ENCODE measurements at places on chromosomes 13 and 19. TPM values are rescaled to one million over a fixed set of nuclear protein-coding genes. Genes with fewer than 3 reads are reported as not detected.
A peak's percentile ranks its signal among the peaks of the same experiment; 100 is the strongest.

The TFDP1 gene
- polyA plus RNA-seq = 79.7 TPM

The GDF15 gene
- 25.0 TPM for polyA plus RNA-seq

The F10 gene
- 21.5 TPM for polyA plus RNA-seq

The UBE2L5 gene
- 0.81 TPM for polyA plus RNA-seq

The FFAR1 gene
- not detected for polyA plus RNA-seq

The FFAR2 gene
- polyA plus RNA-seq = not detected

The C13orf42 gene
- not detected for polyA plus RNA-seq

GRCh38 chr19:6210091-6210490 lies 69.7 kb downstream of the MLLT1 start:
- DNase-seq = no peak

GRCh38 chr19:5445561-5446055 lies 9.6 kb upstream of the ZNRF4 start:
- DNase-seq = no peak

- DNase-seq = no peak
Observed at GRCh38 chr19:19662344-19662743, 1.1 kb downstream of the ATP13A1 start.

DNA sequence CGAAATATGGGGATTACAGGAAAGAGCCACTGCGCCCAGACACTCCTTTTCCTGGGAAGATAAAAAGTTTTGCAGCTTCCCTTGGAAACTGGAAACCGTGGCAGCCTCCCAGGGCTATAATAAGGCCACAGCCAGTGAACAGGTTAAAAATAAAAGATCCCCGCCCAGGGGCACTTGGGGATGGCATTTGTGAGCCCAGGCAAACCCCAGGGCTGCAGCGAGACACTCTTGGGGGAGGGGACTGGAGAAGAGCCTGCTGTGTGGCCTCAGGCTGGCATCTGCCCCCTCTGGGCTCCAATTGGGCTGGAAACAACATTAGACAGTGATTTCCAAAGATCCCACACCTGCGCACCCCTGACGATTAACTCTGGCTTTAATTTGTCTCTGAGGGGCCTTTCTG lies 11.2 kb downstream of the FEM1A start:
- no peak for DNase-seq

- no peak for DNase-seq
Observed at GRCh38 chr19:38183251-38183897, 40.6 kb downstream of the DPF1 start.

DNA sequence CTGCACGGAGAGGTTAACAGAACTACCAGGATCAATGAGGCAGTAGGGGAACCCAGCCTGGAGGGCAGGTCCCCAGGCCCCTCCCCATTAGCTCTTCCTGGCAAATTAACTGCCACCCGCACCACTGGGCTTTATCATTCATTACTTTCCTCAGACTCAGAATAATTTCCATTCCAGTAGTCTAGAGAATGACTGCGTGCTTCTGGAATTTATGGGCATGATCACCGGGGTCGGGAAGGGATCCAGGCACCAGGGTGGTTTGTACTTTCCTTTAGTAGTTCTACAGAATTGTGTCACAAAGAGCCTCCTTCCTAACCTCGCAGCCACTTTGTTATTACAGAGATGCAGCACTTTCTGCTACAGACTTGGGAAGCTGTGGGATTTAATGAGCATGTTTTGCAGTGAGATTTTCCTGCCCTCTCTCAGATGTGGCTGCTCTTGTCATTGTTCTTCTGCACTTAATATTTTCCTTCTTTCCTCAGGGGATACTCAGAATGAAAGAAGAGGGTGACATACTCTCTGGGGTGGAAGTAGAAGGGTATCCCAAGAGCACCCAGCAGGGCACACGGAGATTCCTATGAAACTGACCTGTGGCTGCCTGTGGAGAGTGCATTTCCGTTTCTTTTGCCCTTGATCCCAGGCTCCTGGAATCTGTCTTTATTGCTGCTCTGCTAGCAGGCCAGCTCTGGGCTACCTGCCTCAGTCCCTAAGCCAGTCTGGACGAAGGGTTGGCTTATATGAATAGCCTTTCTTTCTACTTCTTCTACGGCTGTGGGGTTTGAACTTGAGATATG lies 285.0 kb upstream of the SLC10A2 start:
- DNase-seq = no peak

DNA sequence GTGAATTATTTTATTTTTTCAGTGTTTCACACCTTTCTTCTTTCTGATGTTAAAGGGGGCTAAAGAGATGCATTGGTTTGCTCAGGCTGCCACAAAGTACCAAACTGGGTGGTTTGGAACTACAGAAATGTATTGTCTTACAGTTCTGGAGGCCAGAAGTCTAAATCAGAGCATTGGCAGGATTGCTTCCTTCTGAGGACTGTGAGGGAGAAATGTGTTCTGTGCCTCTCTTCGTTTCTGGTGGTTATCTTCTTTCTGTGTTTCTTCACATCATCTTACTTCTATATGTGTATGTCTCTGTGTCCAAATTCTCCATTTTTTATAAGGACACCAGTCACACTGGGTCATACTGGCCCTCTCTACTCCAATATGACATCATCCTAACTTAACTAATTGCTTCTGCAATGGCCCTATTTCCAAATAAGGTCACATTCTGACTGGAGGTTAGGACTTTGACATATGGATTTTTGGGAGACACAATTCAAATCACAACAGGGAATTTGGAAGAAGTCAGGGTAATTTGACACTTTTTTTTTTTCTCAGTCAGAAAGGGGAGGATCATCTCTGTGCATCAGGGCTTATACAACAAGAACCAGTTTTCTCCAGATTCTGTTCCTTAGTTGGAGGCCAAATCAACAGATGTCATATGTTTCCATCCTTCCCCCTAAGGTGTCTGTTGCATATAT lies 188.2 kb downstream of the KCNRG start:
- DNase-seq = no peak

- DNase-seq = peak; percentile 23
Observed at GRCh38 chr13:82833923-82834322, 1048.4 kb downstream of the SLITRK1 start.

GRCh38 chr19:33690378-33691029 lies 68.8 kb downstream of the CHST8 start:
- no peak for DNase-seq

DNA sequence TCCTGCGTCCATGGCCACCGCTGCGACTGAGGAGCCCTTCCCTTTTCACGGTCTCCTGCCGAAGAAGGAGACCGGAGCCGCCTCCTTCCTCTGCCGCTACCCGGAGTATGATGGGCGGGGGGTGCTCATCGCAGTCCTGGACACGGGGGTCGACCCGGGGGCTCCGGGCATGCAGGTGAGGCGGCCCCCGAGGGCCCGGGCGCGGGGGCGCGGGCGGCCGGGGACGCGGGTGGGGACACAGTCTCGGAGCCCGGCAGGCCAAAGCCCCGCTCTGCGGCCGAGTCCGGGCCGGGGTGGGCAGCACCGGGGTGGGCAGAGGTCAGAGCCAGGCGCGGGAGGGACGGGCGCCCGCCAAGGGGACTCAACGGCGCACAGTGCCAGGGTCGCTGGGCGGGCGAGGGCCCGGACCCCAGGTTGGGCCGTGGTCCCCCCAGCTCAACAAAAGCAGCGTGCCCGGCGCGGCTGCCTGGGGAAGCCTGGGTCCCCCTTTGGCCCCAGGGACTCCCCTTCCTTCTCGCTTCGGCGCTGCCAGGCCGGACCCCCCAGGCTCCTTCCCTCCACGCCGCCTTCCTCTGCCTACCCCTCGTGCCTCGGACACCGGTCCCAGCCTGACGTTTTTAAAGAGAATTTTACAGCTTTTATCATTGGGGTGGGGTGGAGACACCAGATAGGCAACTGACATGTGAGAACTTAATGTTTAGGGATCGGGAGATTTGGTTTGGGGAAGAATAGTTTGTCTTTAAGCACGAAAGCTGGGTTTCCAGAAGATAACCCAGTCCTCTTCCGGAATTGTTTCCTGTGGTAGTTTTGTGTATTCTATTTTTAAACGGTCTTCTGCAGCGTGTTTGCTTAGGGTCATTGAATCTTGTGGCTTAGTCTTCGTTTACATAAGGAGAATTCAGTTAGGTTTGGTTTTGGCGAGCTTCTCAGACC lies 509 bp downstream of the TPP2 start:
- no peak for DNase-seq

- DNase-seq = peak; percentile 48
Observed at GRCh38 chr19:47713046-47714021, at the start of gene EHD2. EHD2 (plus strand) TSS chr19:47713422; CDS start chr19:47716613, 3,191 bp downstream.

DNA sequence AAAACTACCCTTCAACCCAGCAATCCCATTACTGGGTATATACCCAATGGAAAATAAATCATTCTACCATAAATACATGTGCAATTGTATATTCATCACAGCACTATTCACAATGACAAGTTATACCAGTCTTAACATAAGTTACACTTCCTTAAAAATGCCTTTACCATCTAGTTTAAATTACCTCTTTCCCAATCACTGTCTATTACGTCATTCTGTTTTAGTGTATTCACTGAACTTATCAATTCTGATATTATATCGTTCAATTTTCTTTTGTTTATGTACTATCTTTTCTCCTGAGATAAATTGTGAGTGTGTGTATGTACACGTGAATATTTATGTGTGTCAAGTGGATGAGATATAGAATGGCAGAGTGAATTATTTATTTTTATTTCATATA lies 1416.8 kb downstream of the OLFM4 start:
- DNase-seq = no peak

GRCh38 chr13:80374444-80374843 lies 33.5 kb upstream of the SPRY2 start:
- DNase-seq = no peak

DNA sequence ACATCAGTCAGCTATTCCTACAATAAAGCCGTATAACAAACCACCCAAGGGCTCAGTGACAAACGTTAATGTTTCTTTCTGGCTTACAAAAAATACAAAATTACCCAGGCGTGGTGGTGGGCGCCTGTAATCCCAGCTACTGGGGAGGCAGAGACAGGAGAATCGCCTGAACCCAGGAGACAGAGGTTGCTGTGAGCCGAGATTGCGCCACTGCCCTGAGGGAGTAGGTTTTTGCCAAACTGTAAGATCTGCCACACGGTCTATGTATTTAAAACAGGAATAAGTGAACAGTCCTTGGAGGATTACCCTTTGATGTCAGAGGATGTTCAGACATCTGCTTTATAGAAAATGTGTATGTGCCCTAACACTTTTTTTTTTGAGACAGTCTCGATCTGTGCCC lies 105.8 kb downstream of the DPF1 start:
- no peak for DNase-seq

GRCh38 chr13:57748096-57748495 lies 116.6 kb downstream of the PCDH17 start:
- DNase-seq = no peak

- peak; percentile 38 for DNase-seq
Observed at GRCh38 chr13:30422054-30422839, at the start of gene UBE2L5. UBE2L5 (plus strand) TSS chr13:30422493; CDS start chr13:30427991, 5,498 bp downstream.

GRCh38 chr19:23817519-23817918 lies 58.8 kb upstream of the ZNF681 start:
- no peak for DNase-seq

- peak; percentile 15 for DNase-seq
Observed at GRCh38 chr13:76331943-76332712, 554.1 kb downstream of the KCTD12 start.

DNA sequence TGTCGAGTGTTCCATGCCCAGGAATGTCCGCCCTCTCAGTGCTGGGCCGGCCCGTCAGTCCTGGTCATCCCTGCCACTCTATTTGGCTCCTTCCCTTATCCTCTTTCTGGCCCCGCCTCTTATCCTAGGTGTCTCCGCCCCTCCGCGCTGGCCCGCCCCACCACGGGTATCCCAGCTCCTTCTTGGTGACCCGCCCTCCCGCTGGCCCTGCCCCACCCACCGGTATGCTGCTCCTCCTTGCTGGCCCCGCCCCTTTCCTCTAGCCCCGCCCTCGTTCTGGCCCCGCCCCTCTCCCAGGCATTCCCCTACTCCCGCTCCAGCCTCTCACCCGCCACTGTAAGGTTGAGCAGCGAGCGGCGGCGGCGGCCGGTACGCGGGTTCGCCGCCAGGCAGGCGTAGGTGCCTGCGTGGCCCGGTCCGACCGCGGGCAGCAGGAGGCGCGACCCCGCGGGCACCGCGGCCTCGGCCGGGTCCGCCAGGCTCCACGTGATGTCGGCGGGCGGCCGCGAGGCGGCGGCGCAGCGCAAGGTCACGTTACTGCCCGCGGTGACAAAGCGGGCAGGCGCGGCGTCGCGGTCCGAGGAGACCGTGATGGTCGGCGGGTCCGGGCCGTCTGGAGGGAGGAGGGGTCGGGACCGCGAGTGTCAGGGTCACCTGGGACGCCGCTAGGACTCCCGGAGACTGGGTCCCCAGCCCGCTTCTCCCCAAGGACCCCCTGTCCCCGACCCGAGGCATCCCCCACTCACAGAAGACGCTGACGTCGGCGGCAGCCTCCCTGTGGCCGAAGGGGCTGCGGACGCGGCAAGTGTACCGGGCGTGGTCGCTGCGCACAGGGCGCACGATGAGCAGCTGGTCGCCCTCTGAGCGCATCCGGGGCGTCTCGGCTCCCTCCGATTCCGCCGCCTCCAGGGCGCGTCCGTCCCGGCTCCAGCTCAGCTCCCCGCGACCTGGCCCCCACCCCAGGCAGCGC lies 2.0 kb downstream of the VSIG10L start:
- DNase-seq = peak; percentile 91

DNA sequence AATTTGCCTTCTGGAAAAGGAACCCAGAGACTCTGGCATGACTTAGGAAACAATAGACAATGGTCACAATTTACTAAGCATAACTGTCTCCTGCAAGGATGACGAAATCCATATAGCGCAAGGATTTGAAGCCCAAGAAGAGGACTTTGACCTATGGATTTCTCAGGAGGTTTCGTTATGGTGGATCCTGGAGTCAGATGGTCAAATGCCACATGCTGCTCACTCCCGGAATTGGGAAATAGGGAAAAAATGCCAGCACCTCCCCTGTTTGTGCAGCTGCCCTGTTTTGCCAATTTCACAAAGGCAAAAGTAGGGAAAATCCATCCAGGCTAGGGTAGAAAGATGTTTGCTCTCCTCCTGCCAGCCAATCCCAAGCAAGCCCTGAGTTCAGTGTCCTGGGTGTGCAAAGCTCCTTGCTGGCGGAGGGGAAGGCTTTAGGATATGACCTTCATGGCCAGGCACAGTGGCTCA lies 23.4 kb downstream of the RDH8 start:
- no peak for DNase-seq

DNA sequence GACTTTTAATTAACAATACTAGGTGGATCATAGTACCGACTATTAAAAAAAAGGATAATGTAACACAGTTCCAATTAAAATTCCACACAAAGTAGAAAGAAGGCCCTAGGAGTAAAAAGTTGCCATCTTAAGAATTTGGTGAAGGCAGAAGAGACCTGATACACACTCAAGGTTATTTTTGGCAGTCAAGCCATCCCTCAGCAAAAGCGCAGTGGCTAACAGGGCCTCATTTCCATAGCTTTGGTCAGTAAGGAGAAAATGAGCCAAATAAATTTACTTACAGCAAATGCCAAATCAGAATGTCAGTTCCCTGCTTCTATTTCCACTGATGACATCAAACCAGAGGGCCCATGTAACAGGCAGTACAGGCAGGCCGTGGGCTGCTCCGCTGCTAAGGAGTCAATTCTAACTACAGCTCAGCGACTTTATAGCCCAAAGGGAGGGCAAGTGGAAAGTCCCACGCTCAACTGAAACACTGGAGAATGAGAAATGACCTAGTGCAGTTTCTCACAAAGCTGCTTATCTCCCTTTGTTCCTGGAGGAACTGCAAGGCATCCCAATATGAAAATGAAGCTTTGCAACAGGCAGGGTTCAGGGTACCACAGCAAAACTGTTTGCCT lies 6.3 kb downstream of the ARGLU1 start:
- DNase-seq = no peak

Data from AG04450 (cell line).